ENCODE measurements at places on chromosomes 3 and 15.

DNA sequence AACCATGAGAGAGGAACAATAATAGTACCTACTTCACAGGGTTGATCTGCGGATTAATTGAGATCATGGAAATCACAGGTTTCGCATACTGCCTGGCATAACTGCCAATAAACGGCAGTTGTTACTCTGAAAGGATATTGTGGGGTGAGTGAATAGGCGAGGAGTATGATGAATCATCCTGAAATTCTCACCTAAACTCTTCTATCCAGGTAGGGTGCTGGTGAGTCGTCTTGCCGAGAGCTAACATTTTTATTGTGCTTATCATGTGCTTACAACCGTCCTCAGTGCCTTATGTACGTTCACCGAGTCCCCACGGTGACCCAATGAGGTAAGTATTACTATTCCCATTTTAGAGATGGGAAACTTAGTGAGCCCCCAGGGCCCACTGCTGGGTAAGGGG, 52.4 kb upstream of the SRGAP3 start:
- no peak for DNase-seq

DNA sequence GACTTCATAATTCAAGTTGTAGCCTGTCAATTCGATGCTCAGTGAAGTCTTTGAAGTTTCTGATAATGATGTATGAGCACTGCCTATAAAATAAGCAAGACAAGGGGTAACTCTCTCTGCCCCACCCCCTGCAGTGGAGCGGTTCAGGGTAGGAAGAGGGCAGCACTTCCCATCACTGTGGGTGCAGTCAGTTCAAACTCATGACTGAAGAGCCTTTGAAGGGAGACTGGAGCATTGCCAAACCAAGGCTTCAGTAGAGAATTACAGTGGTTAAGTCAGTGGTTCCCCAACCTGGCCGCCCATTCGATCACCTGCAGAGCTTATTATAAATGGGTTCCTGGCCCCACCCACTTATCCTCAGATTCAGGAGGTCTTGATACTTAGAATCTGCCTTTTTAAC, 190.6 kb downstream of the SHQ1 start:
- DNase-seq, result no peak

GRCh38 chr15:36814708-36815107, 235.3 kb downstream of the CDIN1 start:
- DNase-seq, result no peak

GRCh38 chr3:166955201-166955939, 424.7 kb downstream of the ZBBX start:
- DNase-seq, result no peak

- no peak for DNase-seq
Measured at GRCh38 chr3:110099711-110100110, 762.4 kb upstream of the DPPA4 start.

DNA sequence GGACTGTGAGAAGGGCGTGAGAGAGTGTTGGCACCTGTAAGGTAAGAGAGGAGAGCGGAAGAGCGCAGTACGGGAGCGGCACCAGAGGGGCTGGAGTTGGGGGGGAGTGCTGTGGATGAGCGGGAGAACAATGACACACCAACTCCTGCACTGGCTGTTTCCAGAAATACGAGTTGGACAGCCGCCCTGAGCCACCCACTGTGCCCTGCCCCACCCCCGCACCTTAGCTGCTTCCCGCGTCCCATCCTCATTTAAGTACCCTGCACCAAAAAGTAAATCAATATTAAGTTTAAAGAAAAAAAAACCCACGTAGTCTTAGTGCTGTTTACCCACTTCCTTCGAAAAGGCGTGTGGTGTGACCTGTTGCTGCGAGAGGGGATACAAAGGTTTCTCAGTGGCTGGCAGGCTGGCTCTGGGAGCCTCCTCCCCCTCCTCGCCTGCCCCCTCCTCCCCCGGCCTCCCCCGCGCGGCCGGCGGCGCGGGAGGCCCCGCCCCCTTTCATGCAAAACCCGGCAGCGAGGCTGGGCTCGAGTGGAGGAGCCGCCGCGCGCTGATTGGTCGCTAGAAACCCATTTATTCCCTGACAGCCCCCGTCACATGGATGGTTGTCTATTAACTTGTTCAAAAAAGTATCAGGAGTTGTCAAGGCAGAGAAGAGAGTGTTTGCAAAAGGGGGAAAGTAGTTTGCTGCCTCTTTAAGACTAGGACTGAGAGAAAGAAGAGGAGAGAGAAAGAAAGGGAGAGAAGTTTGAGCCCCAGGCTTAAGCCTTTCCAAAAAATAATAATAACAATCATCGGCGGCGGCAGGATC, at the start of gene SOX2:
Gene SOX2 (plus strand): TSS at position 601 of the 811 bp plus-strand sequence. CDS start 436 bp downstream, outside the sequence.
- DNase-seq, result no peak

GRCh38 chr15:81858586-81858985, 187.2 kb downstream of the MEX3B start:
- no peak for DNase-seq

DNA sequence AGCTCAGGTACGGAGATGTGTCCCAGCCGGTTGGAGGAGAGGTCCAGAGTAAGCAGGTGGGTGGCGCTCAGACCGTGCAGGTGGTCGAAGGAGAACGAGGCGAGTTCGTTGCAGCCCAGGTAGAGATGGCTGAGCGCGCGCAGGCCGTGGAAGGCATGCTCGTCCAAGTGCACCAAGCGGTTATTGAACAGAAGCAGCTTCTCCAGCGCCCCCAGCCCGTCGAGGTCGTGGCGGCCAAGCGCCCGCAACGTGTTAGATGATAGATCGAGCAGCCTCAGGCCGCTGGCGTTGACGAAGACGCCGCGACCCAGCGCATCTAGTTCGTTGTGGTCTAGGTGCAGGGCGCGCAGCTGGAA, 648 bp downstream of the AMIGO3 start:
- DNase-seq, result no peak

DNA sequence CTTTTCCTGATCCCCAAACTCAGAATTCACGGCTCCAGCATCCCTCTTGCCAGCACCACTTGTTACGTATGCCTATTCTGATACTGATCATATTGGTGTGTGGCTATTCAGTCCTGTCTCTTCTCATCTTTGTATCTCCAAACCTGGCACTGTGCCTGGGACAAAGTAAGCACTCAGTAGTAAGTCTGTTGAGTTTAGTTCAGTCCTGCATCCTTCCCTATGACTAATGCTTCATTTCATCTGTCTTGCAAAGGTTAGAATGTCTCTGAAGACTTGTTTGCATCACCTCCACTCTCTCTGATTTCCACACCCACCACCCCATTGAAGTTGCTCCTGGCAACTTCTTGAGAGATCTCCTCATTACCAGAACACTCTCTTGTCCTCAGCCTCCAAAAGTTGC, 80.3 kb downstream of the HMG20A start:
- DNase-seq, result no peak

GRCh38 chr3:53318522-53318921, 28.8 kb downstream of the DCP1A start:
- no peak for DNase-seq

- no peak for DNase-seq
Measured at GRCh38 chr3:119187266-119187665, 13.9 kb downstream of the UPK1B start.

- no peak for DNase-seq
Measured at GRCh38 chr3:111750278-111750884, 108.7 kb upstream of the PHLDB2 start.

GRCh38 chr3:69203631-69204314, 81.4 kb upstream of the LMOD3 start:
- no peak for DNase-seq

GRCh38 chr15:68578175-68578979, 416 bp upstream of the CORO2B start:
- peak; percentile 64 for DNase-seq

GRCh38 chr15:51887887-51888592, 58.6 kb downstream of the TMOD3 start:
- no peak for DNase-seq

DNA sequence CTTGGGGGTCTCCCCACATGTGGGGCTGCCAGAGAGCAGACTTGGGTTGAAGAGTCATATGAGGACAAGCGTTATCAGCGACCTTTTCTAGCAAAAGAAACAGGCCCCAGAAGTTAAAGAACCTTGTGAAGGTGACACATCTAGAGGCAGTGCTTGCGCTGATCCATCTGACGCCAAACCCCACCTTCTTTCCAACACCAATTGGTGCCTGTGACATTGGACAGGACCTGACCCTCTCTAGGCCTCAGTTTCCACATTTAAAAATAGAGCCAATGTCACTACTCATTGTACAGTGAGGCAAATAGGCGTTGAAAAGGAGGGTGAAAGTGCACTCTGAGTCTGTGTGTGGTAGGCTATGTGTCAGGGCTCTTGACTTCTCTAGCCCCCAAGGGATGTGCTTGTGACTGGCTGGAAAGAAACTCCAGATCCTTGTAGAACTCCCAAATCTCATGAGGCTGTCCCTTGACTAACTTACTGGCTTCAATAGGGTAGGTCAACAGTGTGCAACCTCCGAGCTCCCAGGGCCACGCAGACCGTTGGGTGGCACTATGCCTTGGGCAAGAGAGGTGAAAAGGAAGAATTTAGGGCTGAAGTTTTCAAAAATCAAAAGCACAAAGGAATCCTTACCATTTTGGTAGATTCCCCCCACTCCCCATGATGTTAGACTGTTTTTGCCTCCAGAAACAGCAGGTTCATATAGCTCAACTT, 666 bp upstream of the FAM219B start:
- no peak for DNase-seq

- no peak for DNase-seq
Measured at GRCh38 chr15:30072630-30073029, 10.1 kb upstream of the GOLGA8J start.

GRCh38 chr3:44061961-44062360, 179.7 kb upstream of the TOPAZ1 start:
- no peak for DNase-seq

DNA sequence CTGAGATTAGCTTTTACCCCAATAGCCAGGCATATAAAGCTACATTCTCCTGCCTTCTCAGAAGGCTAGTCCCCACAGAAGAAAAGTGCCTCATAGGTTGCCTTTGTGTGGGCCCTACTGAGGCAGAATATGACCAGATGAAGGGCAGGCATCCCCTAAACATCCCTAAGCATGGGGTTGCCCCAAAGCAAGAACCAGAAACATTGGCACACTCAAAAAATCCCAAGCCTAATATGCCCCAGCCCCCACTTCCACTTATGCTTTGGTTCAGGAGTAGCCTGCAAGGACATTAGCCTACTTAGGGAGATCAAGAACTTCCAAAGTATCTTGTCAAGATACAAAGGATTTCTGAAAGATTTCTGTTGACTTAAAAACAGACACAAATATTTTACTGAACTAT, 29.7 kb downstream of the WHAMM start:
- no peak for DNase-seq

GRCh38 chr3:135197246-135197645, 402.2 kb downstream of the EPHB1 start:
- no peak for DNase-seq

DNA sequence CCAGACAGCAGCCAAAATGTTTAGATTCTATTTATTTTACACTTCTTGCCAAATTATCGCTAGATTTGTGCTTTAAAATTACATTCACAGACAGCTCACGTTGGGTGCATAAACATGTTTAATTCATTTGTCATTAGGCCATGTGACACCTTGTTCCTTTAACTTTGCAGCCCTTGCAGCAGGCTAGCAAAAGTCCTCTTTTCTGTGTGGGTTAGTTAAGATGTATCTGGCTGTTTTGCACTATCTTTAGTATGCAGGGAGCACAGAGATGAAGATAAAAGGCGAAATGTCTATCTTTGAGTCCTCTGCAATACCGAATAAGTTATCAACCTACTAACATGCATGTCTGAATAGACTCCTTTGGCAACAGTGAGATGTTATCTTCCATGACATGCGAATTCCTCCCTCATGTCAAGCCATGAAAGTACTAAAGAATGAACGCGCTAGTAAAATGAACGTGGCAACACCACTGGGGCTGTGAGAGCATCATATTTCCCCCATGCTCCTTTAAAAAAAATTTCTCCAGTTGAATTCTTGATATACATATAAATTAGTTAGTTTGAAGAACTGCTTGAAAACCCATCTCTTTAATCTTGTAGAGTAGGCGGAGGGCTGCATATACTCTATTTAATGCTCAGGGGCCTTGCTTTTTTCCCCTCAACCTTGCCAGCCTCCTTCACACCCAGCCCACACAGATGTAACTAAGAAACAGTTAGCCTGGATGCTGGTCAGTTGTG, 620.4 kb upstream of the NR2F2 start:
- no peak for DNase-seq

DNA sequence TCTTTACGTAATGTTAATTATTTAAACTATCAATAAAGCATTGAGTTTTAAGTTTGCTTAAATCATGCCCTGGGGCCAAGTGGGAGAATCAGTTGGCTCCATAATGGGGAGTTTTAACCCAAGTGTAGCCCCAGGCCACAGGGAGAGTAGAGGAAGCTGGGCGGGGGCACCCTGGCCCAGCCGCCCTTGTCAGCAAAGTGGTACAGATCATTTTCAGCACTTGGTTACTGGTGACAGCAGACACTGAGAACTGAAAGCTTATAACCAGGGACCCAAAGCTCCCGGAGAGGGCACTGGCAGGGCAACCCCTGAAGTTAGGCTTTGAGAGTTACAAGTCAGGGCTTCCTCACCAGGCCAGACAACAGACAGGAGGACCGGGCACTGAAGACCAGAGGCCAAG, 90.6 kb downstream of the SEMA5B start:
- no peak for DNase-seq

- no peak for DNase-seq
Measured at GRCh38 chr3:134074790-134075567, 45.3 kb upstream of the SLCO2A1 start.

GRCh38 chr3:136819392-136819730, 435 bp downstream of the SLC35G2 start:
- no peak for DNase-seq

DNA sequence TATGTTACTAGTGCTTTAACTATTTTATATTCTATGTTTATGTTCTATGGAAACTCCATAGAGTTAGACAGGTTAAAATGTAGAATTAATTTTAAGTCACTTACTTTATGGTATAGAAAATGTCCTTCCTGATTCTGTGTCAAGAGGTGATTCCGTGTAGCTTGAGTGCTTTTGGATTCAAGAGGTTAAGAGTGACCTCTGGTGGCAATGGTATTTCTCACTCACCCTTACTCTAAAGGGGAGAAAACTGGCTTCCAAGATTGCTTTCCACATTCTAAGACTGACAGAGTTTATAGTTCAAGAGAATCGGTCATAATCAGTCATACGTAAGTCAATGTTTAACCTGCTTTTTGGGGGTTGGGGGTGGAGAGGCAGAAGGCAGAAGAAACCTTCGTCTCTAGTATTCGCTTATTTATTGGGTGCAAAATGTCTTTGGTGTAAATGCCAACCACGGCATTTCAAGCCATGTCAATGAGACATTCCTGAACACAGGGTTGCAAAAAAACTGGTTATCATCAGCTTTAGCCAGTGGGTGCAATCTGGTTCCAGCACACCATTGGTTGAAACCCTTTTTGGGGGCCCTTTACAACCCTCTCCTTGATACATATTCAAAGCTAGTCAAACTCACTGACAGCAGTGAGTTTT, 92.0 kb upstream of the VGLL3 start:
- DNase-seq, result no peak

DNA sequence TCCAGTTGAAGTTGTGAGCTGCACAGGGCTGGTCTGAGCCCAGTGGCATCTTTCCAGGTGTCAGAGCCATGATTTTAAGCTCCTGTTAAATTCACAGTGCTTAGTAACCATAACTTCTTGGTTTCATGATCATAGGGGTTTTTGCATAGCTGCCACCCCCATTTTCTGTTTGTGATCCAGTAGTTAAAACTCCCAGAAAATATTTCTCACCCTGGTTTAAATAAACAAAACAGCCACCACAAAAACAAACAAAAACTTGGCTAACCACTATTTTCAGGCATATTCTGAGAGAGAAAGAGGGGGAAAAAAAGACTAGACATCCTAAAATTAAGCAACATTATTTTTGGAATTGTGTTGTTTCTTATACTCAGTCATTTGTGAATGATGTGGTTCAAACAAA, 175.3 kb downstream of the IGF1R start:
- no peak for DNase-seq

GRCh38 chr3:19688767-19689166, 245.2 kb downstream of the EFHB start:
- no peak for DNase-seq

Data from natural killer cell treated with Interleukin-12 subunit alpha and Interleukin-12 subunit beta and Interleukin-15 and Interleukin-18, amount 100 ng/mL, for 72 hours (primary cell).